Uterus (tissue), 4 donors: ENCODE measurements at places on chromosomes 3 and 15. TPM values are rescaled to one million over a fixed set of nuclear protein-coding genes. Genes with fewer than 3 reads are reported as not detected.

The CHRFAM7A gene
- total RNA-seq = 0.59 TPM

The VWA5B2 gene
- not detected for total RNA-seq

The CLDN16 gene
- total RNA-seq = not detected

The PDZRN3 gene
- 268 TPM for total RNA-seq

- H3K27me3 ChIP-seq = no peaks in the 10 kb centered on the region
- H3K4me3 ChIP-seq = no peak overlapping the region
- H3K27ac ChIP-seq = no peak overlapping the region
Observed at GRCh38 chr15:62561059-62561519, 396.0 kb upstream of the C2CD4B start.

GRCh38 chr3:123289391-123290106, 87.8 kb downstream of the SEC22A start:
- H3K27ac ChIP-seq = no peak overlapping the region
- DNase-seq = no peak
- no peak overlapping the region for H3K4me3 ChIP-seq
- no peaks in the 10 kb centered on the region for H3K4me1 ChIP-seq

- H3K36me3 ChIP-seq = no peaks in the 10 kb centered on the region
- no peaks in the 10 kb centered on the region for H3K4me1 ChIP-seq
- H3K4me3 ChIP-seq = no peak overlapping the region
- no peak for DNase-seq
Observed at GRCh38 chr15:27842526-27842925, 256.6 kb downstream of the OCA2 start.

GRCh38 chr3:27675287-27675686, 46.8 kb downstream of the EOMES start:
- H3K4me3 ChIP-seq = no peak overlapping the region
- H3K27ac ChIP-seq = no peak overlapping the region
- no peaks in the 10 kb centered on the region for H3K27me3 ChIP-seq
- no peak for DNase-seq
- H3K36me3 ChIP-seq = no peaks in the 10 kb centered on the region

DNA sequence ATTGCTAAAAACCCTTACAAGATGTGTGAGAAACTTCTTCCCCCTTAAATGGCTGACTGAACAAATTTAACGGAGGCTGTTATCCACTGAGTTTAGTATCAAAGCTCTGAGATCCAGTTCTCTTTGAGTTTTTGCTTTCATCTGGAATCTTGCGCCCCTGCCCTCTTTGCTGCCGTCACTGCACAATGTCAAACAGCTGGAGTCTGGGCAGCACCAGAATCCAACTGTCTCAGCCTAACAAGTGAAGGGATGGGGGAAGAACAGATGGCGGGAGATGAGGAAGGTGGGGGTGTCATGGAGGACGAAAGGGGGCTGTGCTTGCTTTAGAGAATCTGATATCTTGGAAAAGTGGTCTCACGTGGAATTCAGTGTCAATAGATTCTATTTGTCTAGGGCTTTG, 7.0 kb upstream of the BOC start:
- no peaks in the 10 kb centered on the region for H3K4me1 ChIP-seq
- no peak for DNase-seq
